ENCODE measurements at places on chromosomes 1 and 21.
A peak's percentile ranks its signal among the peaks of the same experiment; 100 is the strongest.

DNA sequence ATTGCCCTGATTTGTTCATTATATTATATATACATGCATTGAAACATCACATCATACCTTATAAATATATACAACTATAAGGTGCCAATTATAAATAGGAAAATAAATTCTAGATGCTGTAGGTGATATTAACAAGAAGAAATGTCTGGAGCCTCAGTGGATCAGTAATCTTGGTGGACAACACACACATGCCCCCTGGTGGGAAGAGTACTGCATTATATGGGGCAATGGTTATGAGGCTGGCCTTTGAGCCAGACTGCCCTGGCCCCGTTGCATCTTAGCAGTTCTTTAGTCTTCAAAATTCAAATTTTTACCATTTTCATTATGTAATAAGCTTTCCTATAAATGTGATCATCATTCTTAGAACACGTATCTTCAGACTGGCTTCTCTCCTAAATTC lies 335.0 kb upstream of the GREM2 start:
- H3K27me3 ChIP-seq, result no peaks in the 10 kb centered on the region
- no peak for DNase-seq
- no peak overlapping the region for H3K4me3 ChIP-seq
- no peak overlapping the region for H3K27ac ChIP-seq
- H3K36me3 ChIP-seq, result no peaks in the 10 kb centered on the region
- no peaks in the 10 kb centered on the region for H3K4me1 ChIP-seq

DNA sequence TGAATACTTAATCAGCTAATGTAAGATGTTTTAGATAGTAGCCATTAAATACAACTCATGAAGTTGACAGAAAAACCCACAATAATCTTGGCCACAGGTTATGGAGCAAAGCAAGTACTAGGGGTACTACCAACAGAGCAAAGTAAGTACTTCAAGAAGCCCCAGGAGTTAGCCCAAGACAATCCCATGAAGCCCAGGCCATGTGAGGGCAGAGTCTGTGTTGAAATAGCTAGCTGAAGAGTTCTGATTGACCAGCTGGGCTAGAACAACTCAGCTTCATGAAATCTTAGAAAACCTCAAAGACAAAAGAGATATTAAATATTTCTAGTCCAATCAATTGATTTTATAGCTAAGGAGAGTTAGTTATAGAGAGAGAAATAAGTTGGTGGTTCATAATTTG lies 212.9 kb upstream of the HOOK1 start:
- no peak overlapping the region for H3K27ac ChIP-seq
- H3K4me3 ChIP-seq, result no peak overlapping the region
- H3K36me3 ChIP-seq, result no peaks in the 10 kb centered on the region
- H3K4me1 ChIP-seq, result no peaks in the 10 kb centered on the region
- no peak for DNase-seq

DNA sequence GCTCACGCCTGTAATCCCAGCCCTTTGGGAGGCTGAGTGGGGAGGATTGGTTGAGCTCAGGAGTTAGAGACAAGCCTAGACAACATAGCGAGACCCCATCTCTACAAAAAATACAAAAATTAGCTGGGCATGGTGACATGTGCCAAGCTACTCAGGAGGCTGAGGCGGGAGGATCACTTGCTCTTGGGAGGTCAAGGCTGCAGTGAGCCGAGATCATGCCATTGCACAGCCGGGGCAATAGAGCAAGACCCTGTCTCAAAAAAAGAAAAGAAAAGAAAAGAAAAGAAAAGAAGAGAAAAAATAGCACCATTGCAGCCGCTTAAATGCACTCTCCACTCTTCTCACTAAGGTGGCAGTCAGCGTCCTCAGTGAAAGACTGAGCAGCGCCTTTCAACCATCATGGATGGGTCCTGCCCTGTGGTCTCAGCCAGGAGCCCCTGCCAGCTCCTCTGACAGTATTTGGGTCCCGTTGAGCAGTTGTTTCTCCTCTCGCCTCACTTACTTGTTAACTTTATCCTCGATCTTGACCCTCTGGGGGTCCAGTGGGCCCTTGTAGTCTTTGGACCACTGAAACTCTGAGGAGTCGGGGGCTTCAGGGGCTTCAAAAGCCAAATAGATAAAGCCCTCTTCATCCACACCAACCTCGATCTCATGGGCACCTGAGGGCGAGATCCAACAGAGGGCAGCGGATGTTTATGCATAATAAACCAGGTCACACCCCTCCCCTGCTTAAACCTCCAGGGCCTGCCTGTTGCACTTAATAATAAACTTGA lies 36.9 kb downstream of the MYOM3 start:
- peak; percentile 16 for DNase-seq
- no peaks in the 10 kb centered on the region for H3K36me3 ChIP-seq
- H3K4me1 ChIP-seq, result peaks cover 5% of the 10 kb centered on the region

DNA sequence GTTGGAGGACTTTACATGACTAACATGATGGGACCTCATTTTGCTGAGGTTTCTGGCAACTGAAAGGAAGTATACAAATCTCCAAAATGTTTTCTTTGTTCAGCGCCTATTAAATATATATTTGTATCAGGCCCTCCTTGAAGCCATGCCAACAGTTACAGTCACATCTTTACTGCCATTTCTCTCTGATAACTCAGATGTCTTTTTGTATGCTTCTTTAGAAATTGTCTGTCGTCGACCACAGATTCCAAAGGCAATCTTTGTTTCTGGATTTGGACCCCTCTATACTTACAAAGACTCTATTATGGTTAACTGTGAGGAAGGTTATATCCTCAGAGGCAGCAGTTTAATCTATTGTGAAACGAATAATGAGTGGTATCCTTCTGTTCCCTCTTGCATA lies 69.4 kb downstream of the C4BPA start:
- H3K4me1 ChIP-seq, result peaks cover 7% of the 10 kb centered on the region
- H3K27me3 ChIP-seq, result no peaks in the 10 kb centered on the region
- no peak overlapping the region for H3K27ac ChIP-seq
- DNase-seq, result no peak
- H3K4me3 ChIP-seq, result no peak overlapping the region
- H3K36me3 ChIP-seq, result no peaks in the 10 kb centered on the region

- H3K27ac ChIP-seq, result no peak overlapping the region
- no peak for DNase-seq
- peaks cover 11% of the 10 kb centered on the region for H3K4me1 ChIP-seq
- no peaks in the 10 kb centered on the region for H3K27me3 ChIP-seq
Observed at GRCh38 chr1:67676287-67676686, 8.7 kb upstream of the GADD45A start.

- H3K4me3 ChIP-seq, result peak overlapping the region; percentile 76
- peaks cover 35% of the 10 kb centered on the region for H3K4me1 ChIP-seq
- DNase-seq, result no peak
Observed at GRCh38 chr1:221740369-221740992, 1.4 kb downstream of the DUSP10 start.

All from lower lobe of right lung (tissue), 2 donors.